ENCODE measurements at places on chromosomes 16 and 17.

- DNase-seq = peak; percentile 58
Observed at GRCh38 chr16:24013864-24014645, 178.3 kb downstream of the PRKCB start.

- no peak for DNase-seq
Observed at GRCh38 chr17:3590231-3590630, 19.0 kb downstream of the TRPV1 start.

DNA sequence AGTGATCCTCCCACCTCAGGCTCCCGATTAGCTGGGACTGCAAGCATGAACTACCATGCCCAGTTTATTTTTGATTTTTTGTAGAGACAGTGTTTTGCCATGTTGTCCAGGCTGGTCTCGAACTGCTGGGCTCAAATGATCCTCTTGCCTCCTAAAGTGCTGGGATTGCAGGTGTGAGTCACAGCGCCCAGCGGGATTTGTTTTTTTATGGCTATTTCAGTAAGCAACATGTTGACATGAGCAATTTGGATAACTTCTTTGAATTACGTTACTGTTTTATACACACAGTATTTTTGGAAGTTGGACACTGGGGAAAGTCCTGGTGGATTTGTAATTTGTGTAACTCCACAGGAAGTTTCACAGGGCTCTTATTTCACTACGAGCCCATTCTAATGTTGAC lies 18.5 kb upstream of the RHOT1 start:
- DNase-seq = no peak

GRCh38 chr16:16154281-16154951 lies 68.9 kb downstream of the ABCC6 start:
- no peak for DNase-seq

DNA sequence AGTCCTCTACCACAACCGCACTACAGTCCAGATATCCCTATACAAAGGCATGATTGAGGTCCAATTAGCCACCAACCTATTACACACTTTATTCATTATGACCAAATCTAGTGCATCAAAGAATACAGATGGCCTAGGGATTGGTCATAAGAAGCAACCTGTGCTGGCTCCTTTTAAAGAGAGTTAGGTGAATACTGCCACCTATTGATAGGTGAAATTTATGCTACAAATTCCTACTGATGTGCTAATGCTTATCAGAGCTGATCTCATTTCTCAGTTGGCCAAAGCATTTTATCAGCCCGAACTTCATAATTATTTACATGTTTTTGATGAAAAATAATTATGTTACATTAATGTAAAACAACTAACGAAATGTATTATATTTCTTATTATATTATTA lies 166.3 kb downstream of the ANKFN1 start:
- DNase-seq = peak; percentile 21

- no peak for DNase-seq
Observed at GRCh38 chr17:82957961-82958561, 118.2 kb upstream of the ZNF750 start.

DNA sequence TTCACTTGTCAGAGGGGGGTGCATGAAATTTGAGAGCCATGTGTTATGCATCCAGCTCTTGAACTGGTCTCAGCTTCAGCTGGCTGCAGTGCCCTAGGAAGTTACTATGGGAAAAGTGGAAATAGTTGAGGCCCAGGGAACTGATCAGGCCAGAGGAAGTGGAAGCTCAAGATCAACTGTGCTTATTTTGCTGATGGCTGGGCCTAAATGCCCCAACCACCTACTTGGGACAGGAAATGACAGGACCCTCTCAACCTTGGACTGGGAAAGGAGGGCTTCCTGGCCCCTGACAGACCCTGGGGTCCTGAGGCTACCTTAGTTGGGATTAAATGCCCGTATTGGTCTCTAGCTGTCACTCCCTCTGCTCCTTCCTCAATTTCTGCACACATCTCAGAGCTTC lies 1.2 kb upstream of the TAOK2 start:
- DNase-seq = no peak

- DNase-seq = peak; percentile 49
Observed at GRCh38 chr16:50573279-50573678, 25.1 kb downstream of the NKD1 start.

DNA sequence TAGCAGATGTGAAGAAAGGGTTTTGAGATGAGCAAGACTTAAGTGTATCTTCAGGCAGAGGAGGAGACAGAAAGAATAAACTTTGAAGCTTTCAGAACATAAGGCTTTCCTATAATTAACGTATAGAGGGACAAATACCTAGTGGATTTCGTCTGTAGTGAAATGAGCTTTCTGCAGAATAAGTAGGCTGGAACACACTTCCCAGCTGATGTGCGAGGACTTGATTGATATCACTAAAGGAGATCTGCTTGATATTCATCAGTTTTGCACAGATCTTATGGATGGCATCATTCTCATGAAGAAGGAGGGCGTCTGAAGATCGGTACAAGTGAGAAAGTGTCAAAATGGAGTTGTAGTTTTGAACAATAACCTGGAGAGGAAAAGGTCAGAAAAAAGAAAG lies 14.8 kb downstream of the TUBD1 start:
- DNase-seq = no peak

DNA sequence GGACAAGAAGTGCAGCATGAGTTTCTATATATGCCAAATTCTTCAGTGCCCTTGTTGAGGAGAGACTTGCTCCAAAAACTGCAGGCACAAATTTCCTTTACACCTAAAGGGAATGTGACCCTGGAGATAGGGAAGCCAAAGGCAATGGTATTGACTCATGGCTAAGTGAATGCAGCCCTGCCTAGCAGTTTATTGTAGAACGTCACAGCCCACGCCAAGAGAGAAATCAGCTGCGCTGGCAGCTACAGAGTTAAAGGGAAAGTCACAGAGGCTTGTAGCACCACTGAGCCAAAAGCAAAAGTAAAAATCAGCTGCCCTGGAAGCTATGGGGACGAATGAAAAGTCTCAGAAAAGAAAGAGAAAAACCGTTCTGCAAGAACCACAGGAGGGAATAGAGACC lies 10.1 kb downstream of the POLR3K start:
- DNase-seq = no peak

GRCh38 chr16:85137323-85138072 lies 25.2 kb upstream of the CIBAR2 start:
- no peak for DNase-seq
